IMR-90 (cell line): ENCODE measurements at places on chromosomes 2 and 18. TPM values are rescaled to one million over a fixed set of nuclear protein-coding genes. Genes with fewer than 3 reads are reported as not detected.

REG3G gene
- not detected in 2 replicates for total RNA-seq

C1GALT1C1L gene
- total RNA-seq: 0.28 and 0.36 TPM in 2 replicates

HJURP gene
- total RNA-seq: 22.6 and 24.2 TPM in 2 replicates

LONRF2 gene
- 0.54 and 0.83 TPM in 2 replicates for total RNA-seq

RAB27B gene
- total RNA-seq: 1.3 and 1.7 TPM in 2 replicates

C2orf81 gene
- total RNA-seq: under 0.01 and 0.18 TPM in 2 replicates

SPP2 gene
- not detected in 2 replicates for total RNA-seq

KYNU gene
- 2.2 and 2.9 TPM in 2 replicates for total RNA-seq

GALR1 gene
- total RNA-seq: not detected in 2 replicates

NEURL3 gene
- not detected in 2 replicates for total RNA-seq
